Fibroblast of lung (primary cell): ENCODE measurements at places on chromosomes 1 and 21.

GRCh38 chr1:47572731-47573430 is 135.0 kb downstream of the FOXD2 start:
- DNase-seq: no peak

- peak; percentile 7 for DNase-seq
Observed at GRCh38 chr1:219220945-219221344, 47.3 kb downstream of the LYPLAL1 start.

- DNase-seq: no peak
Observed at GRCh38 chr21:24123785-24124184, 1483.5 kb downstream of the MRPL39 start.

- no peak for DNase-seq
Observed at GRCh38 chr1:176177764-176178163, 29.3 kb downstream of the COP1 start.

GRCh38 chr1:206116873-206117150 is 376 bp downstream of the AVPR1B start:
- no peak for DNase-seq

DNA sequence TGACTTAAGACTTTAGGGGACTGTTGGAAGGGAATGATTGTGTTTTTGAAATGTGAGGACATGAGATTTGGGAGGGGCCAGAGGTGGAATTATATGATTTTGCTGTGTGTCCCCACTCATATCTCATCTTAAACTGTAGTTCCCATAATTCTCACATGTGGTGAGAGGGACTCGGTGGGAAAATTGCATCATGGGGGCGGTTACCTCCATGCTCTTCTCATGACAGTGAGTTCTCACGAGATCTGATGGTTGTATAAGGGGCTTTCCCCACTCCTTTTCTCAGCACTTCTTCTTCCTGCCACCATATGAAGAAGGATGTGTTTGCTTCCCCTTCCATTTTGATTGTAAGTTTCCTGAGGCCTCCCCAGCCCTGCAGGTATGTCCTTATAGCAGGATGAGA is 35.0 kb upstream of the SCAF4 start:
- DNase-seq: no peak

GRCh38 chr21:40208948-40209345 is 341.7 kb downstream of the PCP4 start:
- DNase-seq: no peak

GRCh38 chr1:173330149-173330951 is 123.2 kb upstream of the TNFSF4 start:
- DNase-seq: peak; percentile 82

DNA sequence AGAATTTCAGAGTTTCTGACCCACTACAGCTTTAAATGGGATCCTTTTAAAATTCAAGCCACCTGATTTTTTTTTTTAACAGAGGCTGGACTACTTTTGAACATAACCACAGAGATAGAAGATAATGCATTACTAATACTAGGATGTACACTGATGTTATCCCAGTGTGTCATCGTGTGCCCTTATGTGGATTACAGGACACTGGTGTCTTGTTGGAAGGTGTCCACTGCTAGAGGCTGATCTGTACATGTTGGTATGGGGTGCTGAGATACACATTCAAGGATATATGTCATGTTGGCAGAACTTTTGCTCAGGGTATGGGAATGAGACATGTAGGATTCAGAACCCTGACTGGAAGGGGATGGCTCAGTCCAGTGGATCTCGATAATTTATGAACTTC is 56.3 kb downstream of the INAVA start:
- DNase-seq: no peak

DNA sequence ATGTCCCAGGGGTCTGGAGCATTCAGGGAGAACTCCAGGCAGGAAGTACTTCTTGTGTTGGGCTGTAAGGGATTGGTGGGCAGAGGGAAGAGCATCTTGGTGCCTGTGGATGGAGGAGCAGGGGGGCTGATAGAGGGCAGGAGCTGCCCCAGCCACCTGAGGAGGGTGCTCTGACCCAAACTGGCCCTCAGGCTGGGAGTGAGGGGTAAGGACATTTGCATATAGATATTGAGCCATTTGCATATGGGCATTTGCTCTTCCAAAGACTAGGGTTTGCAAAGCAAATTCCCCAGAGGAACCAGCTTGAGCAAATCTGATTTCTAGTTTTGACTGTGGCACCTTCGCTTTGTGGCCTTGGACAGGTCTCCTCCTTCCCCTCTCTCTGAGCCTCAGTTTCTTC is 18.2 kb downstream of the ZNF362 start:
- no peak for DNase-seq

- DNase-seq: no peak
Observed at GRCh38 chr1:219553934-219554502, 58.9 kb downstream of the ZC3H11B start.

- DNase-seq: peak; percentile 35
Observed at GRCh38 chr1:94514095-94514727, 27.3 kb downstream of the F3 start.

GRCh38 chr1:195328102-195328501 is 1280.1 kb downstream of the KCNT2 start:
- DNase-seq: peak; percentile 15
